Stimulated activated CD8-positive, alpha-beta memory T cell treated with anti-CD3 and anti-CD28 coated beads, Interleukin-2, amount 100 ng/mL, for 1 hour (primary cell): ENCODE measurements at places on chromosomes 6 and 20.

- no peak for DNase-seq
Observed at GRCh38 chr6:26086211-26086610, 1.0 kb upstream of the HFE start.

GRCh38 chr6:106510090-106510970 is 119.0 kb downstream of the RTN4IP1 start:
- peak; percentile 47 for DNase-seq

DNA sequence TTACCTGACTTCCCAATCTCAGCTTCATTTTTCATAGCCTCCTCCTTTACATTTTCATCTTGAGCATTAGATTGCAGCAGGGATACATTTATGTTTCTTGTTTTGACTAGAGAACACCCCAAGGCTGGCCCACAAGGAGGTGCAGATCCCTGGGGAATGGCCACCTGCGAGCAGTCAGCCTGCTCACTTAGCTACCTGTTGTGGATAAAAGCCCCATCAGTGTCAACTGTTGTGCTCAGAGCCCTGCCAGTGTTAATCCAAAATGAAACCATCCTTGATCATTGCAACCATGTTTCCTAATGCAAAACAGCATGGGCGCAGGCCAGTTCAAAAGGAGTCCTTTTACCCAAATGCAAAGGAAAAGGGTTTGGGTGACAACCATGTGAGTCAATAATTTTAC is 50.8 kb downstream of the CNR1 start:
- DNase-seq, result no peak

GRCh38 chr20:11970243-11970836 is 52.6 kb downstream of the BTBD3 start:
- DNase-seq, result no peak

DNA sequence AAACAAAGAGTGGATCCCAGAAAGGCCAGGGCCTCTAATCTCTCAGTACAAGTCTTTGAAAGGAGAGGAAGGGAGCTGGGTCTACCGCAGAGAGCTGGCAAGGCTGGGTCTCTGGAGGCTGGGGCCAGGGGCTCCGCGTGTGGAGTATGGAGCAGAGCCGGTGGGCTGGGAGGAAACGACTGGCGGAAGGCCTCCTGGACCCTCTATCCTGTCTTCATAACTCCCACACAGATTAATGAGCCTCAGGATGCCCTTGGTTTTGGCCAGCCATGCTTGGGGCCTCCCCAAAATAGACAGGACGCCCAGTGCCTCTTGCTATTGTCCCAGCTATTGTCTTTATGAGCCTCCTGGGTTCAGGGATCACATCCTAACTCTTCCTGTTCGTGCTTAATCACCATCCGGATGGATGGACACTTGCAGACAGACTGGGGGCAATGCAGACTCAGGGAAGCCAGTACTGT is 306.4 kb downstream of the DHX35 start:
- no peak for DNase-seq

DNA sequence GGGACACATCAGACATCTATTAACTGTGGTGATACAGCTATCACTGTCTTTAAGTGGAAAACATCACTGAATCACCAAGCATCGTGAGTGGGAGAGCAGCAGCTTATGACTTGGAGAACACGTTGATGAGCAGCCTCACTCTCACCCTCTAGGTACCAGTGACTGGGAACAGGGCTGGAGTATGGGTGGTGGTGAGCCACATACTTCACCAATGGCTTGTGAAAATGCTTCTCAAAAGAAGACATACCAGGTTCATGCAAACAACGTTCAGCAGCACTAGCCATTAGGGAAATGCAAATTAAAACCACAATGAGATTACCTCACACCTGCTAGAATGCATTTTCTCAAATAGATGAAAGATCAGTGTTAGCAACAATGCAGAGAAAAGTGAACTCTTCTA is 25.3 kb downstream of the SNX5 start:
- no peak for DNase-seq

GRCh38 chr20:19583532-19584175 is 174.4 kb upstream of the RIN2 start:
- DNase-seq, result peak; percentile 3

GRCh38 chr6:157316871-157317814 is 6.2 kb downstream of the TMEM242 start:
- DNase-seq, result no peak

- DNase-seq, result no peak
Observed at GRCh38 chr6:91562955-91563354, 976.1 kb upstream of the MAP3K7 start.

DNA sequence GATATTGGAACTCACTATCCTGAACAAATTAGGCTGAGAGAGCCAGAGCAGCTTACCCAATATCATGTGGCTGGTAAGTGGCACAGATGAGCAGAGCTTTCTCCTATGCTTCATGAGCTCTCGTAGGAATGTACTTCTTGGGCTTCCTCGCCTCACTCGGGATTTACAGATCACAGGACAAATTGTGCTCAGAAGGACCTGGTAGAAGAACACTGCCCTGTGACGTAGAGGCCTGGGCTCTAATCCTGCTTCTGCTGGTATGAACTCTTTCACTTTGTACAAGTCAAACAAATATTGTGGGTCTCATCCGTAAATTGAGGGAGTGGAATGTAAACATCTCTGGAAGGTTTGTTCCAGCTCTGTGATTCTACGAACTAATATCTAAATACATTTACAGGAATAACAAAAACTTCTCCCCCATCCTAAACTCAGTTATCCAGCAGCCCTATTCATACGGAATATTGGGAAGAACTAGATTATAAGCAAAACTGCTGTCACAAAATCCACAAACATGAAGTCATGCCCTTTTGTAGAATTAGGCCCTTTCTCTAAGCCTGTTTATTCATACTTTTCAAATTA is 187.6 kb downstream of the CLIC5 start:
- no peak for DNase-seq

GRCh38 chr6:43774776-43775534 is 4.9 kb downstream of the VEGFA start:
- DNase-seq, result peak; percentile 28

GRCh38 chr20:61934716-61935530 is 130.8 kb downstream of the TAF4 start:
- DNase-seq, result no peak

- DNase-seq, result no peak
Observed at GRCh38 chr6:8335896-8336295, 99.4 kb downstream of the SLC35B3 start.

GRCh38 chr6:85136310-85136709 is 313.6 kb upstream of the NT5E start:
- no peak for DNase-seq

DNA sequence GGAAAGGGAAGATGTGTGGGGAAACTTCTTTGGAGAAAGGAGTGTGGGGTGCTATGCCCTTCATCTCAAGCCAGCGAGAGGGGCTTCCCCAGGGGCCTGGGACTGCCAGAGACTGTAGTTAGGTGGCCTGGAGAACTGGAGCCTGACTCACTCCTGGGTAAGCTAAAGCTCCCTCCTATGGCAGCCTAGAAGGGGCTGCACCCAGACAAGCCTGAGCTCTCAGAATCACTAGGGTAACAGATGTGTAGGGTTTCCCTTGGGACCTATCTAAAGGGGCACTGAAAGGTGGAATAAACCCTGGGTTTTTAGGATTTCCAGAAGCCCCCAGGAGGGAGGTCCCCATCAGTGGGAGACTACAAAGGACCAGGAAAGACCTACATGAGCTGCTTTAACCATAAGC is 1.6 kb upstream of the ARMC2 start:
- DNase-seq, result no peak

- DNase-seq, result no peak
Observed at GRCh38 chr6:108966251-108966650, 118.0 kb downstream of the ARMC2 start.

- DNase-seq, result no peak
Observed at GRCh38 chr6:128888444-128889175, 5.7 kb downstream of the LAMA2 start.

DNA sequence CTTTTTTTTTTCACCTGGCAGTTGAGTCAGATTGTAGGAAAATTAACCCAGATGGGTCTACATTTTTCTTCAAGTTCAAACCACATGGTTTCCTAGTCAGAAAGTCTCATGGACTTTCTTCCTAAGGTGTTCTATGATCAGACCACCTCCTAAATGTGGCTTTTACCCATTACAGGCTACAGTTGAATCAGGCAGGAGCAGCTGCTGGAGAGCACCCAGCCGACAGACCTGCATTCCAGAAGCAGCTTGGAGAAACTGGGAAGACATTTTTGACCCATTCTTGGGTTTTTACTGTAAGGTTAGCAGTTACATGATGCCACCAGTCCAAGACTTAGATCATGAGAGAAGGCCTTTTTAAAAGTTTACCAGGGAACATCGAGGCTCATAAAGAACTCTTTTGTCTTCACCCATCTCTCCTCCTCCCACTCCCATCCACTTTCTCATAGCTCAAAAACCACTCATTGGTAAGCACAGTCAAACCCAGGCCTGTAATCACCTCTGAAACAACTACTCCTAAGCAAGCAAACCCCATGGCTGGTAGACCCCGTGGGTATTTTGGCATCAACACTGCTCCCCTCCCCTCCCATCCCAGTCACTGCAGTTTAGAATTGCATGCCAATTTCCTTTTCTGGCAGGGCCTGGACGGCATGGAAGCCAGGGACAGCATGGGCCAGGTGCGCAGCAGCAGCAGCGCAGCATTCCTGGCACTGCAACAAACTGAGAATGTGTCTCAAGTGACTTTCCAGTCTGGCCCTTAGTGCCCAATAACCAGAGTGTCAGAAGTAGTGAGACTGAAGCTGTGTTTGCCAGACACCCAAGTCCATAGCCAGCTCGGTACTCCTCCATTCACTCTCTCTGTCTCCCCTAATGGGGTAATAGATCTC is 113.7 kb downstream of the CLIC5 start:
- DNase-seq, result no peak

DNA sequence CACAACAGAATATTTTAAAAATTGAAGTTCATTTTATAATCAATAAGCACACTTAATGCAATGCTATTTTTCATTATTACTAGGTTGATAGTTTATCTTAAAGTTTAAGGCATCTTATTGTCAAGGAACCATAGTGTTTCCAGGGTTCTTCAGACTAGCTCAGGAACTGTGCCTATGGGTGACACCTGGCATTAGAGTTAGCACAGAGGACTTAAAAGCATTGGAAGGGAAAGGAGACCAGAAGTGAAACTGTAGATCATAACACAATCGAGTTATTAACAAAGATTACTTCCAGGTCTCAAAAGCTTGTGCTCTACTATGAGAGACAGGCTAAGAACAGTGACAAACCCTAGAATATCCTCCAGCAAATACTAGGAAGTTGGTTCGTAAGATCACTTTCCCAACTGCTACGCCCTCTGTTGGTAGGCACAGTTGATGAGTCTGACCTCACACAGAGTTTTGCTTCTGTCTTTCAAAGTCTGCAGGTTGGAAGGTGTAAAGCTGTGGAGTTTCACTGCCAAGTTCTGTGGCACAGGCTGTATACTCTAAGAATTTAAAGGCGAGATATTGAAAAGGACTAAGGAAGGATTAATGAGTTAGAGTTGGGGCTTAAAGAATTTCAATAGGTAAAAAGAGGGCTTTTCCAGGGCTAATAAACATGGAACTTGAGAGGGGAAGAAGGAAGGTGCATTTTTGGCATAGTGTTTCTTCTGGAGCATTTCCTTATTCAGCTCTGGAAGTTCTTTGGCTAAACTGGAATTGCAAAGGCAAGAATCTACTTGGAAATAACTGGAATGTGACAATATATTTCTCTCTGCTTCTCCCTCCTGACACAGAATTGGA is 531.3 kb upstream of the JAG1 start:
- no peak for DNase-seq

GRCh38 chr20:23399568-23400241 is 21.6 kb downstream of the NAPB start:
- DNase-seq, result no peak

DNA sequence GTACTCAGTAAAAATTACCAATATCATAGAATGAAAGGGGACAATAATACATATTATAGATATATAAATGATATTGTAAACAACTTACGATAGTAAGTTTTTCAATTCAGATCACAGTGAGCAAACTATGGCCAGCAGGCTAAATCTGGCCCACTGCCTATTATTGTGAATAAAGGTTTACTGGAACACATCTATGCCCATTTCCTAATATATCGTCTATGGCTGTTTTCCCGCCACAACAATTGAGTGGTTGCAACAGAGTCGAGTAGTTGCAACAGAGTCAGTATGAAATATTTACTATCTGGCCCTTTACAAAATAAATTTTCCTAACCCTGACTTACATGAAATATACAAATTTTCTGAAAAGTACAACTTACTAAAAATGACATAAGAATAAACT is 297.3 kb upstream of the KCNQ5 start:
- no peak for DNase-seq

GRCh38 chr20:54351371-54352136 is 123.8 kb upstream of the DOK5 start:
- DNase-seq, result no peak

- no peak for DNase-seq
Observed at GRCh38 chr20:4411744-4412143, 310.0 kb upstream of the PRND start.

DNA sequence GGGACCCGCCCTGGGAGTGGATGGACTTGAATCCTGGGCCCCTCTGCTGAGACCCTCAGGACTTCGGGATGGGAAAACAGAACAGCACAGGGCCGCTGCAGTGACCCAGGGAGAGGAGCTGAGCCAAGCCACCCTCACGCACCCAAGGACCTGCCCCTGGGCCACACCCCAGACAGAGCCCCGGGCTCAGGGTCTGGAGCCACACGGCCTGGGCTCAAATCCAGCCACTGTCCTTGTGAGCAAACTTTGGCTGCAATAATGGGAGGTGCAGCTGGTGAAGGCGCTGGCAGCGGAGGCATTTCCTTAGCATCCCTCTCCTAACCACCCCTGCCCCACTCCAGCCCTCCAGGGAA is 207.7 kb downstream of the PREX1 start:
- no peak for DNase-seq

DNA sequence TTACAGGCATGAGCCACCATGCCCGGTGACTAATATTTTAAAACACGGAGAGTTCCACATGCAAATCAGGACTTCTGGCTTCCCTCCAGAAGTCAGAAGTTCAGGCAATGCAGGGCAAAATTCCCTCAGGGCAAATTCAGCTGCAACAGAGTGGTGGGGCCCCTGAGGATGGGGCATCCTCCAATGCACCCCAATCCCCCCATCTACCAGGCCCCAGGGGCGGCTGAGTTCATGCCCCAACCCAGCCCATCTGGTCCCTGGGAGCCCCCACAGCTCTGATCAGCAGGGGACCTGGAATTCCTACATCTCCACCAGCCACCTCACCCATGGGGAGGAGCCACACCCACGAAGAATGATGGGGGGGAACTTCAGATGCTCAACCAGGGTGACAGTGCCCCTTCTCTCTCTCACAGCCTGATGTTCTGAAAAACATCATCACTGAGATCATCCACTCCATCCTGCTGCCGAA is 22.6 kb downstream of the BPIFB1 start:
- DNase-seq, result no peak

- DNase-seq, result no peak
Observed at GRCh38 chr6:16752206-16752866, 8.9 kb downstream of the ATXN1 start.

- DNase-seq, result no peak
Observed at GRCh38 chr6:751765-752164, 58.8 kb upstream of the EXOC2 start.

GRCh38 chr6:134584847-134585516 is 267.1 kb upstream of the SGK1 start:
- no peak for DNase-seq
